ENCODE measurements at places on chromosomes 5 and 9.

DNA sequence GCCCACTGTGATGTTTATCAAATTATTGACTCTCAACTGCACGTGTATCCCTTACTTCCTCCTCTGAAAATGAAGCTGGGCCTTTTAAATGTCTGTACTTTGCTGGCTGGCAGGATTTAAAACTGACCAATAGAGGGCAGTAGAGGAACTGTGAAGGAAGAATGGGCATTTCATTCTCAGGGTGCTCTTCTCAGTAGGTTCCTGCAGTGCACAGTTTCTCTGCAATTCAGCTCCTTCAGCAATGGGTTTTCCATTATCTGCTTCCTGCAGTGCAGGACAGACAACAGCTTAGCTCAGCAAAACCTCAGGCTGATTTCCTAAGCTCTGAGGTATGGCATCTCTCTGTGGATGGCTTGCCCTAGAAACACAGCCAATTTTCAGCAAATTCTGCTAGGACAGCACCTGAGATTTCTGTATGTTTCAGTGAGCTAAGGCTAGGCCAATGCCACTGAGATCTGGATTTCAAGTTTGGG lies 298.4 kb upstream of the PRDM9 start:
- DNase-seq, result no peak

DNA sequence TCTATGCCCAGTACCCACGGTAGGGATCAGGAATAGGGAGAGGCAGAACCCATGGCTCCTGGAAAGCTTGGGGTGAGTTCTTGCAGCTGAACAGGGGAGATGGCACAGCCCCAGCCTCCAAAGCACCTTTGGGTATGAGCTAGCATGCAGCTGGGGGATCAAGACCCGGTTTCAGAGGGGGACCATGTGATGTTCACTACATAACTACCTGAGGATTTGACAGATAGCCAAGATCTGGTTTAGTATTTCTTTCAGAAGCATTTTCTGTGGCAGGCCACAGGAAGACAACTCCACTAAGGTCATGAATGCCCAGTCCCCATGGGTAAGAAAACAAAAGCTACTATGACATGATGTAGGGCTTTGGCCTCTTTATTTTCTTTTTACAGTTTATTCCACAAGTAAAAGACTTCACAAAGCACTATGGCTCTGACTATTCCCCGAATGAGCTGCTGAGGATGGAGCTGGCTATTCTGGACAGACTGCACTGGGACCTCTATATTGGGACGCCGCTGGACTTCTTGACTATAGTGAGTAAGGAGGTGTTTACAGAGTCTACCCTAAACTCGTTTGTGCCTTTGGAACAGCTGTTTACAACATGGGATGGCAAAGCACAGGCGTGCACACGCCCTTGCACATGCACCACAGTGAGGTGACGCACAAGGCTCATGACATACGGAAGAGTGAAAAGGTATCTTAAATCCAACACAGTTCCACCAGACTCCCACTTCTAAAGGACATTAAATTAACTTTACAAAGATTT lies 3.4 kb downstream of the CCNI2 start:
- no peak for DNase-seq

- no peak for DNase-seq
Measured at GRCh38 chr9:98864281-98865174, 57.1 kb downstream of the GALNT12 start.

DNA sequence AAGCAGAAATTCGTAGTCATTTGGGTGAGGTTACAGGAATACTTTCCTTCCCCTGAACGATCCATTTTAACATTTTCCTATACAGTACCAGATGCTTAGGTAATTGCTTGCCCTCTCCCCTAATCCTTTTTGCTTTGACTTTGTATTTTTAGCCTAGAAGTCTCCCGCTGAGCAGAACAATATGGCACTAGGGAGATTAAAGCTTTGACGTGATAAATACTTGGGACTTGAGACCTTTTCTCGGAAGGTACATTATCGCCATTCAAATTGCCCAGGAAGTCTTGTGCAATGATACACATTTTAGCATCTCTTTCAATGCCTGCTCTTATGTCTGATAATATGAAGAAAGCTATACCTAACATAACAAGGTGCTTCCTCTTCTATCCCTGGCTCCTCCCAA lies 22.9 kb upstream of the SPATA31C2 start:
- no peak for DNase-seq

- DNase-seq, result no peak
Measured at GRCh38 chr5:55004729-55005128, 19.3 kb upstream of the GZMK start.

- DNase-seq, result no peak
Measured at GRCh38 chr9:111821006-111821528, 26.3 kb upstream of the SHOC1 start.

Measured in spleen (tissue), 13 donors.